ENCODE measurements at places on chromosomes 7 and 10.
A peak's percentile ranks its signal among the peaks of the same experiment; 100 is the strongest.

DNA sequence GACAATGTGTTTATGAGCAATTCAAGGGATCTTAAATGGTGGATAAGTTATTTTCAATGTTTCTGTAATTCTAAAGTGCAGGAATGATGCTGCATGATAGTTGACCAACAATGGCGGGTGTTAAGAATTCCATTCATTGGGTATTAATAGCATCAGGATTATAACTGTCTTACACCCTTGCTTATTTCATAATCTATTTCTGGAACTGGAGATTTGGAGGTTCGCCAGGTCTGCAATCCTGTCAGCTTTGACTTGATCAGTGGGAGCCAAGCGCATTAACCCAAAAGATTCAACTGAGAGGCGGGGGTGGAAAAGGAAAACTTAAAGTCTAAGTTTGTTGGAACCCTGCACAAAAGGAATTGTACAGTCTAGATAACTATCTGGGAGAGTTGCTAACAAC, 114.9 kb upstream of the ZEB1 start:
- H3K36me3 ChIP-seq: no peaks in the 10 kb centered on the region
- H3K4me3 ChIP-seq: no peak overlapping the region
- H3K4me1 ChIP-seq: no peaks in the 10 kb centered on the region
- H3K27ac ChIP-seq: no peak overlapping the region
- no peak for DNase-seq

DNA sequence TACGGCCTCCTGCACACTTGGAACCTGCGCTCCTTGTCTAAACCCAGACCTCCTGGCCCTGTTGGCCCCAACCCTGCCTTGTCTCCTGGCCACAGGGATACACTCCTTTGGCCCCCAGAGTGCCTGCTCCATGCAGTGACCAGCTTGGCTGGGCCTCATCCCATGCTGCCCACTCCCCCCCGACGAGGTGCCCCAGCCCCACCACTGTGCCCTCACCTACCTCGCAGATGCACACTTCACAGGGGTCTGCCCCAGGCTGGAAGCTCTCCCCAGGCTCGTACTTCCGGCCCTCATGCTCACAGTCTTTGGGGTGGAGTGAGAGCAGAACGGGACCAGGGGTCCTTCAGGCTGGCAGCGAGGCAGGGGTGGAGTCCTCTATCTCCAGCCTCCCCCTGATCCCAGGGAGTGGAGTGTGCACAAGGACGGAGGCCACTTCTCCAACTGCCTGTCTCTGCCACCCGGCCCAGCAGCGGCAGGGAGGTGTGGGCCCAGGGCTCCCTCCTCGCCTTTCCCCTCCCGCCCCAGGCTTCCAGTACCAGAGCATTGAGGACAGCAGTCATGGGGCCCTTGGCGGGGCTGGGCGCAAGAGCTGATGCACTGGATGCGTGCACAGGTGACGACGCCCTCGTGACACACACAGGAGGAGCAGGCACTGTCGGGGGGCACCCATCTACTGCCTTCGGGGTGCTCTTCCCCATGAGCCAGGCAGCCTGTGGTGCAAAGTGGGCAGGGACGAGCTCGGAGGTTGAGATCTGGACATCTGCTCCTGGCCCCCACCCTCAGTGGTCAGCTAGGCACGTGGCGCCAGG, 22.1 kb downstream of the ATP6V1F start:
- no peak for DNase-seq
- no peak overlapping the region for H3K4me3 ChIP-seq
- peaks cover 5% of the 10 kb centered on the region for H3K4me1 ChIP-seq
- no peaks in the 10 kb centered on the region for H3K27me3 ChIP-seq
- no peaks in the 10 kb centered on the region for H3K36me3 ChIP-seq
- no peak overlapping the region for H3K27ac ChIP-seq

DNA sequence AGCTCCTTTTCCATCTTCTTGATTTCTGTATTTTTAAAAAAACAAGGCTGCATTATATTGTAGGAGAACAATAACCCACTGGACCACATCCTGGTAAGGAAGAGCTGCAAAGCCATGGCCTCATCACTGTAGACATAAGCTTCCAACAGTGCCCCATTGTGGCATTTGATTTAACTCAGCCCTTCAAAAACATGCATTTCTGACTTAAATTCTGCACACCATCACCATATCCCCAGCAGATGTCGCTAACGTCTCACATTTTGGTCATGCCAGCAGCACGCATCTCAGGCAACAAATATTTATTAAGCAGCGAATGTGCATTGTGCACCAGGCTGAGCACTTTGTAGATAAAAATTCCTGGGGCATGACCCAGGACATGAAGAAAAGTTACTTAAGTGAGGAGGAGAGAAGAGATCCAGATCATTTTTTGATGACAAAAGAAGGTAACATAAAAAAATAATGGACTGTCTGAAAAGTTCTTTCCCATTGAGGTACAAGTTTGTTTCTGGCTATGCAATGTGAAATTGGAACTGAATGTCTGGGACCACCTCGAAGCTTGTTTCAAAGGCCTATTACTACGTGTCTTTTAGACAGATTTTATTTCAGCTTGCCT, 164.6 kb upstream of the CDCA7L start:
- no peaks in the 10 kb centered on the region for H3K36me3 ChIP-seq
- H3K4me3 ChIP-seq: no peak overlapping the region
- H3K27ac ChIP-seq: no peak overlapping the region
- no peaks in the 10 kb centered on the region for H3K4me1 ChIP-seq

GRCh38 chr7:40599836-40600235, 465.0 kb downstream of the SUGCT start:
- no peaks in the 10 kb centered on the region for H3K27me3 ChIP-seq
- H3K4me3 ChIP-seq: no peak overlapping the region
- H3K27ac ChIP-seq: no peak overlapping the region
- H3K36me3 ChIP-seq: no peaks in the 10 kb centered on the region
- no peaks in the 10 kb centered on the region for H3K4me1 ChIP-seq
- DNase-seq: no peak

GRCh38 chr7:70595755-70596597, 536.0 kb upstream of the GALNT17 start:
- no peak overlapping the region for H3K27ac ChIP-seq
- no peaks in the 10 kb centered on the region for H3K36me3 ChIP-seq
- DNase-seq: no peak
- peak overlapping the region; percentile 60 for H3K4me3 ChIP-seq
- peaks cover 9% of the 10 kb centered on the region for H3K4me1 ChIP-seq
- peaks cover 51% of the 10 kb centered on the region for H3K27me3 ChIP-seq

DNA sequence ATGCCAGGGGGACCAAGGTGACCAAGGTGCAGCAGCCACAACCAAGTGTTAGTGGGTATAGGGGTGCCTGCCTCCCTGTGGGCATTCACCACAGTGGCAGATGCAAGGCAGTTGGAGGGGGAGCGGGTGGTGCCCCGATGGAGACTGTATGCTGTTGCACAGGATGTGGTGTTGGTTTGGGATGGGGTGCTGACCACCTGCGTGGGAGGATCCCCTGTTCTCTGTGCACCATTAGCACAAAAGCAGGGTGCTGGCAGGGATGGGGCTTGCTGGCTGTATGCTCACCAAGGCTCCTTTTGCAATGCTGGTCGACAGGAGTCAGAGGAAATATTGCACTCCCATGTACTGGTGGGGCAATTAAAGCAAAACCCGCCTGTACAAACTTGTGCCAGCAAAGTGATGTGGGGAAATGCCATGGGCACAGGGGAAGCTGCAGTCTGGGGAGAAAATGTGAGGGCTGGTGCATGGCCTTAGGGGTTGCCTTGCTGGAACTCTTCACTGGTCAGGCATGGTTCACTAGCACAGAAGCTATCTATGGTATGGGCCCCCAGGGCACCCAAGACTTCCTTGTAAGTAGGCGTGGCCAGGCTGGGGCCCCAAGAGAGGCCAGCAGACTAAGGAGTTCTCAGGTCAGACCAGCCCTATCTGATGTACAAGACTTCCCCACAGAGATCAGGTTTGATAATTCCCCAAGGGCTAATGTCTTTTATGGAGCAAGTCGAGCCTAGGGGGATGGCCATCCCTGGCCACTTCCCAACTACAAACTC, 51.9 kb upstream of the GNAT3 start:
- no peak overlapping the region for H3K27ac ChIP-seq
- H3K4me3 ChIP-seq: no peak overlapping the region
- no peaks in the 10 kb centered on the region for H3K4me1 ChIP-seq
- H3K27me3 ChIP-seq: no peaks in the 10 kb centered on the region

- no peaks in the 10 kb centered on the region for H3K27me3 ChIP-seq
- H3K36me3 ChIP-seq: no peaks in the 10 kb centered on the region
- no peak overlapping the region for H3K27ac ChIP-seq
- H3K4me3 ChIP-seq: no peak overlapping the region
- no peaks in the 10 kb centered on the region for H3K4me1 ChIP-seq
Observed at GRCh38 chr7:90459888-90460287, 9.6 kb upstream of the PTTG1IP2 start.

DNA sequence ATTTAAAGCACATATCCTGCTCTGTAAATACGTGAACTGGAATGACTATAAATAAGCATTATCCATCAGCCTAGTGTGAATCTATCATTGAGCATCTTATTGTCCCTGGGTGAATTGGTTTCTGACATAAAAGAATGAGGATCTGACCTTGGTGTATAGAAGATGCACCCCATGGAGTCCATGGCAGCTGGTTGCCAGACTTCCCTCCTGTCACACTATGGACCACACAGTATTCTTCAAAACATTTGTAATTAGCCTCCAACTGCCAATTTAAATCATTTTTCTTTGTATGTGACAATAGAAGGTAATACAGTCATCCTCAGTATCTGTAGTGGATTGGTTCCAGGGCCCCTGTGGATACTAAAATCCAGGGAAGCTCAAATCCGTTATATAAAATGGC, 238.1 kb upstream of the ZWINT start:
- no peak overlapping the region for H3K4me3 ChIP-seq
- H3K27ac ChIP-seq: no peak overlapping the region
- H3K4me1 ChIP-seq: no peaks in the 10 kb centered on the region
- DNase-seq: no peak

GRCh38 chr10:33966946-33967345, 632.5 kb upstream of the NRP1 start:
- no peaks in the 10 kb centered on the region for H3K4me1 ChIP-seq
- H3K27ac ChIP-seq: no peak overlapping the region
- DNase-seq: no peak
- no peak overlapping the region for H3K4me3 ChIP-seq
- H3K36me3 ChIP-seq: no peaks in the 10 kb centered on the region

- peak overlapping the region; percentile 33 for H3K4me3 ChIP-seq
- peaks cover 26% of the 10 kb centered on the region for H3K27me3 ChIP-seq
- no peak for DNase-seq
- H3K4me1 ChIP-seq: peaks cover 4% of the 10 kb centered on the region
- H3K36me3 ChIP-seq: no peaks in the 10 kb centered on the region
- no peak overlapping the region for H3K27ac ChIP-seq
Observed at GRCh38 chr10:97974100-97974499, 56.3 kb downstream of the CRTAC1 start.

GRCh38 chr10:115745943-115746342, 527.1 kb downstream of the GFRA1 start:
- no peak overlapping the region for H3K27ac ChIP-seq
- no peaks in the 10 kb centered on the region for H3K4me1 ChIP-seq
- H3K36me3 ChIP-seq: no peaks in the 10 kb centered on the region
- no peaks in the 10 kb centered on the region for H3K27me3 ChIP-seq
- no peak for DNase-seq
- no peak overlapping the region for H3K4me3 ChIP-seq

DNA sequence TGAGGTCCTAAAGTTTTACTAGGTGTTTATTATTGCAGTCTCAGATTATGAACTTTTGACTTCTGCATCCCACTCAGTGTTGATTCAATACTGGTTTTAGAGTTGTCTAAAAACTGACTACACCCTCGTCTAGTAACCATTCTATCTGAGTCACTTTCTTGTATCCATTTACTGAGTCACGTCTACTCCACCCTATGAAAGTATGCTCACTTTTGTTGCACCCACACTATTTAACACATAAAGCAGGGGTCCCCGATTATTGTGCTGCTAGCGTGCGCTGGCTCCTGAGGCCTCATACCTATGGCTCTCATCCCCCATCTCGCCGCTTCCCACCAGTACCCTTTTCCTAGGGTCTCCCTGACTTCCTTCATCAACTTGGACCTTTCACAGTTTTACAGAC, 2.0 kb downstream of the SAMD9 start:
- H3K4me1 ChIP-seq: no peaks in the 10 kb centered on the region
- H3K27ac ChIP-seq: no peak overlapping the region
- no peak for DNase-seq
- no peaks in the 10 kb centered on the region for H3K27me3 ChIP-seq
- no peak overlapping the region for H3K4me3 ChIP-seq

Measured in H1 (cell line).